ENCODE measurements at places on chromosomes 2 and 18.

- DNase-seq: no peak
Observed at GRCh38 chr18:50654658-50655550, 95.0 kb downstream of the MAPK4 start.

GRCh38 chr2:150485114-150485870 lies 2.2 kb downstream of the RND3 start:
- no peak for DNase-seq

GRCh38 chr2:235170016-235170415 lies 218.2 kb downstream of the SH3BP4 start:
- no peak for DNase-seq

DNA sequence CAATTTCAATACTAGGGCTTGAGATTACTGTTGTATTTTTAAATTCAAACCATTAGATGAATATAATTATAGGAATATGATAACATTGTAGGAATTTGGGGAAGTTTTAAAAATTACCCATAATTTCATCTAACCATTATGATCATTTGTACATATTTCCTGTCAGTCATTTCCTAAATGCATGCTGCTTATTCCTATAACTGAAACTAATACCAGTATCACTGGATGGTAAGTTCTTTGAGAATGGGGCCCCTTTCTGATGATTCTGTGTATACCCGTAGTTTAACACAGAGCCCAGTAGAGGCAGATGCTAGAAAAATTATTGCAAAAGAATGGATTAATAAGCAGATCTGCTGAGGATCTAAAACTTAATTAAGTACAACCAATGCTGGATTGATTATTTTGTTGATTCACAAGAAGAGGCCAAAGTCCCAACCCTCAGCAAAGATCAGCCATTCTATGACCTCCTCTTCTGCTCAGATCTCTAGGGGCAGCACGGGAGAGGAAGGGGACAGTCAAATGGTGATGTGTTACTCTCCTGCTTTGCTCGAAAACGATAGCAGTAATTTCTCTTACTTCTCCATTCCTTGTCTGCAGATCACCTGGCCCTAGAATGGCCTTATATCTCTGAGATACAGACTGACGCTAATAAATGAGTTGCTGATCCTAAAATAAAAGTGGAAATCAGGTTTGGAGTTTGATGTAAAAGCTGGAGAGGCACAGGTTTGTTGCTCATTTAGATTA lies 69.5 kb upstream of the PELI1 start:
- DNase-seq: no peak

GRCh38 chr2:132901661-132902060 lies 231.7 kb upstream of the LYPD1 start:
- no peak for DNase-seq
